Inflammatory macrophage (primary cell): ENCODE measurements at places on chromosomes 16 and 17.

DNA sequence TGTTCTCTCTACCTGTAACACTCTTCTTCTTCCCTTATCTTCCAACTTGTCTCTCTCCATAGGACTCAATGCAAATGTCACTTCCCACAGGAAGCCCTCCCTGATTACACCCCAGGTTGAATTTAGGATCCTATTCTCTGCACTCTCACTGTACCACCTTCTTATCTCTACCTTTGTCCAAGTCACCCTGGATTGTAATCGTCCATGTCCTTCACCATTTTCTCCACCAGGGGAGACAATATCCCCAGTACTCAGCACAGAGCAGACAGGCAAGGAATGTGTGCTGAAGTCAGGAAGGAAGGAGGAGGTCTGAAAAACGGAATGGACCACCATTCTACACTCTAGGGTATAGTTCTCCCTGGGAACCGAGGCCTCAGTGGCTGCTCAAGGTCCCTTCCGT lies 14.2 kb downstream of the C16orf82 start:
- no peak for DNase-seq

GRCh38 chr16:24701521-24701951 lies 27.9 kb upstream of the TNRC6A start:
- DNase-seq, result no peak

GRCh38 chr16:56636616-56637413 lies 1.7 kb upstream of the MT1A start:
- DNase-seq, result no peak

GRCh38 chr16:411576-412265 lies 10.0 kb downstream of the DECR2 start:
- no peak for DNase-seq

DNA sequence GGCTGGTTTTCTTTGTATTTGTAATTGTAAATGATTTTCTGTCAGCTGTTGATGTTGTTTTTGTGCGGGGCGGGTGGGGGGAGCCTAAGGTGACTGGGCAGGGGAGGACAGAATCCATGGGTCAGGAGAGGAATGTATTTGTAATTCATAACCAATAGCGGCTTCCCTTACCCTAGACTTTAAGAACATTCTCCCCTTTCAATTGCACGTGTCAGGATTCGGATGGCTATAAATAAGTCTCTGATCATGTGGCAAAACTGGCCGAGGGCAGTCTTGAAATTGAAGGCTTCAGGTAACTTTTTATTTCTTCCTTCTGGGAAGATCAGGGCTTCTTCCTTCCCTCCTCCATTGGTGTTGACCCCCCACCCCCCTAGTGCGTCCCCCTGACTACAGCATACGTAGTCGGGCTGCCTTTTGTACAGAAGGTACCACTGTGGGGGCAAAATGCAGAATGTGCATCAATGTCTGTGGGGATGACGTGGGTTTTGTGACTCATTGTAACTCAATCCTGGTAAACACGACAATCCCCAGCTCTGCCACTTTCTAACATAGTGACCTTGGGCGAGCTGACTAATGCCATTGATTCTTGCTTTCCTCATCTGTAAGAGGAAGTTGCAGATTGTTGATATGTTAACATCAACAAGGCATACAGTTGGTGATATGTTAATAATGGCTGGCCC lies 16.2 kb downstream of the MARCHF10 start:
- DNase-seq, result peak; percentile 12

DNA sequence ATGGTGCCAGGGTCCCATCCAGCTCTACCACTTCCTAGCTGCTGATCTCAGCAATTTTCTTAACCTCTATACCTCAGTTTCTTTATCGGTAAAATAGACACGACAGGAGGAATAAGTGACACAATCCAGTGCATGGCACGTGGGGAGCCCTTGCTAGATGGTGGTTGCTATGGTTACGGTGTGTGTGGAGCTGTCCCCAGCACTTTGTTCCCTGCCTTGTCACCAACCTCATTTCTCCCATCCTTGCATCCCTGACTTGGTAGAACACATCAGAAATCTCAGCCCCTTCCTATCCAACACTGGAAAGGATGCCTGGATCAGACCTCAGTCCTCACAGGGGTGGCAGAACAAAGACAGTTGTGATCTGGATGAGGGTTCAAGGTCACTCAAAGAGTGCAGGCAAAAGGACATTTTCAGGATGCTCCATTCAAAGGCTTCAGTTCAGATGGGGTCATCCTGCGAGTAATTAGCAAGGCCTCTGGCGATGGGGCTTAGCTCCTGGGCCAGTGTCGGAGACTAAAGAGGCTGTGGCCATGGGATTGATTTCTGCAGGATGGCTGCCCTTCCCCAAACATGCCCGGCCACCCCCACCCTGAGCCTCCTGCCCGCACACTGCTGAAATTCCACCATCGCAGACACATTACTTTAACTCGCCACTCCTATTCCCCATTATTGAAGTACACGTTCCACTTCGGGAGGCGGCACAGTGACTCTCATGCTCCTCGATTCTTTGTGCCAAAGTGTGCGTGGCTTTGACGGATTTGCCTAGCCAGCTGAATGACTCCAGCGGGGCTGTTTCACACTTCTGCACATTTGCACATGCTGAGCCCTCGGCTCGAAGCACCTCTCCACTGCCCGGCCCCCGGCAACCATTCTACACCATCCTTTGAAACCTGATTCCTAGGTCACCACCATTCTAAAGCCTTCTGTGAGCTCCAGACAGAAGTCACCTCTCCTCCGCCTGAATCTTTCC lies 40.3 kb downstream of the WNT3 start:
- no peak for DNase-seq

GRCh38 chr16:71956486-71956885 lies 43.7 kb downstream of the PKD1L3 start:
- peak; percentile 70 for DNase-seq

DNA sequence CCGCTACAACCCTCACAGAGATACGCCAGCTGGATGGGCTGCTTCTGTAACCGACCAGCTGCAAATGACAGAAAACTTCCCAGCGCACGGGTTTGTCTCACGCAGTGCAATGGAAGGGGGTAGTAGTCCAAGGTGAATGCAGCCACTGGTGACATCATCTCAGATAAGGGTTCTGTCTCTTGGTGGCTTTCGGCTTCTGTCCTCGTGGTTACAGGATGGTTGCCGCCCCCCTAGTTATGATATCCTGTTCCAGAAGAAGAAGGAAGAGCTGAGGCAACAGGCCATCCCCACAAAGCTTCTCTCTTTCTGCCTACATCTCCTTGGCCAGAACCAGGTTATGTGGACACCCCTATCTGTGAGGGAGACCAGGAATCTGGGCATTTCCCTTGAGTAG lies 40.3 kb upstream of the BAHCC1 start:
- peak; percentile 79 for DNase-seq
